Cardiac muscle cell (in vitro differentiated cells and primary cell): ENCODE measurements at places on chromosomes 5 and 9. TPM values are rescaled to one million over a fixed set of nuclear protein-coding genes. Genes with fewer than 3 reads are reported as not detected.

DNA sequence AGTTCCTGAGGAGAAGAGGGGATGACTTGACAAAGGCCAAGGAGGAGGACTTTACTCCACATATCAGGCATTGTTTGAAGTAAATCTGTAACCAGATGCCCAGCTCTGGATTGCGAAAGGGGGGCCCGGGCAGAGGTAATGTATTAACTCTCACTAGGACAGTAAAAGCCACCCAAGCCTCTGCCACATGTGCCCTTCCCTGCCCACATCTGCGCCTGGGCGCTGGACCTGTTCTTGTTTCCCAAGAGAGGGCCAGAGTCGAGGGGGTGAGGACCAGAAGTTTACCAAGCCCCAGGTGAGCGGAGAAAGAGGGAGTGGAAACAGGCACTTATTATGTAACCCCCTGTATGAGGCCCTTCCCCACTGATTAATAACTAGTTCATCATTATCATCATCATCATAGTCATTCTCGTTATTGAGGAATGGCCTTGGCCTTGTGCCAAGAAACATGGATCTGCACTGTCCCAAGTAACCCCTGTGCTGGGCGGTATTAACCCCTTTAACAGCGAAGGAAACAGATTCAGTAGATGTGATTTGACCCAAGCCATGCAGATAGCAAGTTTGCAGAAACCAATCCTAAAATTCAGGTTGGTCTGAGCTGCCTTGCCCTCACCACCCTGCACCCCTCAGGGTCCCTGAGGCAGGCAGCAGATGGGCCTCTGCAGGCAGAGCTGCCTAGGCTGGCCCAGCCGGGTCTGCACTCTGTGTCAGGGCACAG lies at the start of gene SLC23A1:
Gene SLC23A1, minus strand, starts transcription at position 23 of the 718 bp plus-strand sequence. CDS start 44 bp downstream, outside the sequence.
- no peak within 1 kb of the TSS for H3K4me3 ChIP-seq
- H3K4me1 ChIP-seq = peaks cover 26% of the 10 kb centered on the region
- peak within 1 kb of the TSS; percentile 52 for H3K27ac ChIP-seq
- no peaks in the 10 kb centered on the region for H3K27me3 ChIP-seq
- H3K36me3 ChIP-seq = no peaks in the 10 kb centered on the region
- no peak for DNase-seq

CSF1R gene
- 0.04 TPM in 1 of 2 replicates, not detected in the other for total RNA-seq

TGFBR1 gene
- 17.2 and 18.1 TPM in 2 replicates for total RNA-seq

- H3K4me1 ChIP-seq = no peaks in the 10 kb centered on the region
- no peak overlapping the region for H3K27ac ChIP-seq
- H3K4me3 ChIP-seq = no peak overlapping the region
- no peaks in the 10 kb centered on the region for H3K36me3 ChIP-seq
Measured at GRCh38 chr5:1014781-1015221, 6.2 kb downstream of the NKD2 start.

KCNN2 gene
- 31.4 and 44.9 TPM in 2 replicates for total RNA-seq

DRD1 gene
- total RNA-seq = 1.3 and 3.1 TPM in 2 replicates

GRCh38 chr9:37332578-37332977 lies 89.9 kb upstream of the GRHPR start:
- DNase-seq = no peak
- no peaks in the 10 kb centered on the region for H3K27me3 ChIP-seq
- peaks cover 10% of the 10 kb centered on the region for H3K4me1 ChIP-seq
- no peak overlapping the region for H3K4me3 ChIP-seq
- no peak overlapping the region for H3K27ac ChIP-seq

- peaks cover 5% of the 10 kb centered on the region for H3K4me1 ChIP-seq
- DNase-seq = no peak
- H3K4me3 ChIP-seq = no peak overlapping the region
Measured at GRCh38 chr5:66515209-66515608, 81.0 kb upstream of the MAST4 start.

- DNase-seq = peak; percentile 76
- no peak overlapping the region for H3K27ac ChIP-seq
- H3K4me3 ChIP-seq = no peak overlapping the region
- no peaks in the 10 kb centered on the region for H3K36me3 ChIP-seq
Measured at GRCh38 chr9:6305954-6306563, 22.1 kb upstream of the TPD52L3 start.

PCDHB4 gene
- 2.6 and 5.2 TPM in 2 replicates for total RNA-seq

GRCh38 chr9:111730937-111731567 lies 63.7 kb downstream of the SHOC1 start:
- H3K27ac ChIP-seq = no peak overlapping the region
- no peaks in the 10 kb centered on the region for H3K27me3 ChIP-seq
- H3K36me3 ChIP-seq = no peaks in the 10 kb centered on the region
- H3K4me1 ChIP-seq = no peaks in the 10 kb centered on the region
- peak; percentile 23 for DNase-seq

SPINK4 gene
- total RNA-seq = 7.8 TPM in 1 of 2 replicates, not detected in the other

DNA sequence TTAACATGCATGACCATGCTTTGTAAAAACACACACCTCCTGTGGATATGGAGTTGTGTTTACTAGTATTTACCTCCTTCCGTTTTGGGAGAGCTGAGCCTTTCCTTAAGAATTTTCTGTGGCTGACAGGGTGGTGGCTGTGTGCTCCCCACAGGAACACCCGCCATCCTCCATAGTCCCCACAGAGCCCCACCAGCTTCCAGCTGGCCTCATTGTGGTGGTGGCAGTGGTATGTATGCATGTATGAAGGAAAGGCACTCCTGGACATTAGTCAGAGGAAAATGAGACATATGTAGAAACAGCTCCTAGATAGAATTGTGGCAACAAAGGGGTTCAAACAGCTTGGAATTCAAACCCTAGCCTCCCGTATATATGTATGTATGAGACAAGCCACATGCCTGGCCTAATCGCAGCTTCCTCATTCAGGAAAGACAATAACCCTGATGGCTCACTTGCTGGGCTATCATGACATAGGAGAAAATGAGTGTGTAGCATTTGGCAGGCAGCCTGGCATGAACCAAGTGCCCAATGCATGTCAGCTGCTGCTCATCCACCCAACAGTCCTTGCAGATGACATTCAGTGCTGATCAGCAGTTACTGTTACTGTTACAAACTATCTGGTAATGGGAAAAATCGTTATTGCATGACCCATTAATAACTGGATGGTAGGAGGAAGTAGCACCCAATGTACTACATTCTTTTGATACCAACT lies 459.7 kb downstream of the EBF1 start:
- no peak overlapping the region for H3K27ac ChIP-seq
- H3K4me3 ChIP-seq = no peak overlapping the region
- peaks cover 6% of the 10 kb centered on the region for H3K4me1 ChIP-seq
- peak; percentile 30 for DNase-seq
